ENCODE measurements at places on chromosomes 1 and 21.
A peak's percentile ranks its signal among the peaks of the same experiment; 100 is the strongest.

DNA sequence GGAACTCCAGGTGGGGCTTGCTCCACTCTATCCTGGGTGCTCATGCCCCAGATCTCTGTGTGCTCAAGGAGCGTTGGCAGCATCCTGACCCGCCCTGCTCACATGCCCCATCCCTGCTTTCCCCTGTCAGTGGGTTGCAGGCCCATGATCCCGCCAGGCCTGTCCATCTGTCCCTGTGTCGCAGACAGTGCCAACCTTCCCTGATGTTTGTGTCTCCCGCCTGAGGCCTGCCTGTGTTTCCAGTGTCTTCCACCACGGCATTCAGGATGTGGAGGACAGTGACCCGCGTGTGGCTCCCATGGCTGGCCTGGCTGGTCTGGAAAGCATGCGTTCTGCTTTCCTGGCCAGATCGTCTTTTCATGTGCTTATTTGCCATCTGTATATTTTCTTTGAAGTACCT, 82.9 kb downstream of the PCBP3 start:
- DNase-seq: no peak

DNA sequence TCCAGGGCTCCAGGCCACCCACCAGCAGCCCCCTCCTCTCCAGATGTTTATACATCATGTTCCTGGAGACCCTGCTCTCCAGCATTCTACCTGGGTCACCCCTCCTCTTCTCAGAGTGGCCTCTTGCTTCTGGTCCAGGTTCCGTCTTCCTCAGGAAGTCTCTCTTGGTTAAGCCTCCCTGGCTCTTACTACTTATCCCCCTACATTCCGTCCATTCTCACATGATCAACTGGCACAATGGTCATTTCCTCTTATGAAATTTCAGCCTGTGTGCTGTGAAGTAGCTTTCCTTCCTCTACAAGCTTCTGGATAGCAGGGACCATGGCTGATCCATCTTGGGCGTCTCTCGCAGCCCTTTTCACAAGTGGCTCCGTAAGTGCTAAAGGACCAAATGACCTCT, 33.9 kb upstream of the ATP2B4 start:
- no peak for DNase-seq

- no peak for DNase-seq
Observed at GRCh38 chr1:84164161-84164560, 20.1 kb downstream of the PRKACB start.

- DNase-seq: no peak
Observed at GRCh38 chr21:43209575-43210453, 41.0 kb downstream of the CRYAA start.

DNA sequence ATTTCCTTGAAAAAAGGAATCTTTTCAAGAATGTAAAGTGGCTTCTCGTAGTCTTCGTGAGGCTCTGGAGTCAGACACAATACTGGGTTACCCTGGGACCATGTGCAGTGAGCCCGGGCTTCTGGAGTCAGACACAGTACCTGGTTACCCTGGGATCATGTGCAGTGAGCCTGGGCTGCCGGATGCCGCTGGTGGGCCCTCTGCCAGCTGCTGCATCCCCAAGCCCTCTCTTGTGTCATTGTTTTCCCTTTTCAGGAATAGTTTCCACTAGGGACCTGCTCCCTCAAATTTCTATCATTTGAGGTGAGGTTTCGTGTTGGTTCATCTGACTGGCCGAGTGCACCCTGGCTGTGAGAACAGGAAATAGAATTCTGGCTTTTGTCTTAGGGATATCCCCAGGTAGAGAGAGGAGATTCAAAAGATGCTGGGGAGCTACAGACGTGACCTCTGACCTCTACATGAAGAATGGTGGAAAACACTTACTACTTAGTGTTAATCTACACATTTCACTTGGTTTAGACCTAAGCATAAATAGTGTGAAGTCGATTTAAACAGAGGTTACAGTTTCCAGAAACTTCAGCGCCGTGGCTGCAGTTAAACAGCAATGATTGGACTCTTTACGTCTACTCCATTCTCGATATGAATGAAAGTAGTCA, 10.6 kb downstream of the ADARB1 start:
- no peak for DNase-seq

GRCh38 chr1:31531177-31531999, 44.9 kb upstream of the TINAGL1 start:
- DNase-seq: no peak

- DNase-seq: no peak
Observed at GRCh38 chr1:27981145-27981544, 21.4 kb downstream of the XKR8 start.

GRCh38 chr1:110436635-110437034, 14.3 kb upstream of the PROK1 start:
- DNase-seq: no peak

DNA sequence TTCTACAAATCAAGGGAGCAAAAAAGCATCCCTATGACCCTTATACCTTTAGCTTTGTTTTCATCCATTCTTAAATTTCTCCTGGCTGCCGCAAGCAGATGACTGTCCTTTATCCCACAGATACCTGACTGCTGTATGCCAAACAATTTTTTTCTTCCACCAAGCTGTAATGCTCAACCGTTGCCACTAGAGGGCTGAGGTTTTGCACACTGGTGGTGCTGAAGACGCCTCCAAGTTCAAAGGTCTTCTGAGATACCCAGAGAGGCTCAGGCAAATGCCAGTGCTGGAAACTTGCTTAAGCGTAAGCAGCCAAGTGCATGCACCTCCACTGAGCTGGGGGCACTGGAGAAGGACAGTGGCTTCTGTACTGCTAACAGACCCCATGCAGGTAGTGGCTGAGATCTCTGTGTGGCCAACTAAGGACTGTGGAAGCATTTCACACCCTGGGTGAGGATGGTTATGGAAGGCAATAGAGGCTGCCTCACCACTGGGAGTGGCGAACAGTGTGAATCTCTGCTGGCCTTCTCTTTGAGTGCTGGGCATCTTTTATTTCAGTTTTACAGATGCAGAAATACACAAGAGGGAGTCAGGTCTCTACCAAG, 28.5 kb downstream of the CNIH3 start:
- DNase-seq: peak; percentile 39

DNA sequence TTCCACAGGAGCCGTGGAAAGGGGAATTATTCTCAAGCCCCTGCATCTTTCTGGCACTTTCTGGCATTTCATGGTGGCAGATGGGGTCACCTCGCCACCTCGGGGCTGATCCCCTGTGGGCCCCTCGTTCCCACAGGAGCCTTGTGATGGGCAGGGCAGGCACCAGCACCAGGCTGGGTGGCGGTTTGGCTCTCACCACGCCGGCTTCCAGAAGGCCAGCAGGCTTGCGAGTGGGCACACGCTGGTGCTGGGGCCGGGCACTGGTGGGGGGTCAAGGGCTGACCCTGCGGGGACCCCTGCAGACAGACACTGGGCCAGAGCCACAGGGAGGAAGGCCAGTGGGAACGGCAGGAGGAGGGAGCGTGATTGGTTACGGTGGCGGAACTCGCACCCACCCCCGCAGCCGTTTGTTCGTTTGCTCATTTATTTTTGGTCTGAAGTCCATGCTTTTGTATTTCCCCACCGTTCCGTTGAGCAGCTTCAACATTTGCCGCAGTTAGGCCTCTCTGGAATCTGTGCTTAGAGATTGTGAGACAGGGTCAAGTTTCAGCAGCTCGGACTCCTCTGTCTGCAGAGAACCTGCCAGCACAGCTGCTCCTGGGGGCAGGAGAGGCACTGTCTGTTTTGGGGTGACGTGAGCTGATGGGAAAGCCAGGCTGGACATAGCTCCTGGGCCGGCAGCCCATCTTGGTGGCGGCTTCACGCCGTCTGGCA, 5.3 kb downstream of the COL18A1 start:
- DNase-seq: no peak
